Lower lobe of right lung (tissue), 2 donors: ENCODE measurements at places on chromosomes 5 and 9. TPM values are rescaled to one million over a fixed set of nuclear protein-coding genes. Genes with fewer than 3 reads are reported as not detected.

The RASGEF1C gene
- total RNA-seq = not detected

DNA sequence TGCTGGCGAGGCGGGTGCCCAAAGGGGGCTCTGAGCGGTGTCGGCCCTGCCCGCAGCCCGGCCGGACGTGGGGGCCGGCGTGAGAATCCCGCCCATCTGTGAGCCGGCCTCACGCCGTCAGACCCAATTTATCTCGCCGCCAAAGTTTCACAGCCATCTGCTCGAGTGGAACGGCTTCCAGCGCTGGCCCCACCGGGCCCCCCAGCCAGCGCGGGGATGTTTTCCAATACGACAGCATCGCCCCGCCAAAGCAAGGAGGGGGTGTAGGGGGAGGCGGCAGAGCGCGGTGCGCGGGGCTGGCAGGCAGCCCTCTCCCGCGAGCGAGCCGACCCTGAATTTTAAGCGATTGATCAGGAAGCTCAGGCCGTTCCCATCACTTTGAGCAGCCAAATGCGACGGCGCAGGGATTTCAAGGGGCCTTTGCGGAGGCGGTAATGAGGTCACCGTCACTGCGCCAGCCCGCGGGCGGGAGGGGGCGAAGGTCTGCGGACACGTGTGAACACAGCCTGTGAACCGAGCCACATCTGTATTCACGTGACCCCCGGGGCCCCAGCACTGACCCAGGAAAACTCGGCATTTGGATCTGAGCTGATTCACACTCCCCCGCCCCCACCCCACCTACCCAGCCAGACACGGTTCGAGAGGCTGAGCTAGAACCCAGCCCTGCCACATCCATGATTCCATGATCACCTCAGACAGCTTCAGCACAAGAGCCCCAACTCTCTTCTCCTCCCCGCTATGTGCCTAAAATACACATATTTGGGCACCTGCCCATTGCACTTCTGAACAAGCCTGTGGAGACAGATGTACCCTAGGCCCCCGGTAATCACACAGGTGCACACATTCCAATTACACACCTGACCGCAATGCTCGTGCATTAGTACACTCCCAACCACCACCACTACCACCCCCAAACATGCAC lies 47.8 kb upstream of the PSD2 start:
- peak; percentile 53 for DNase-seq

DNA sequence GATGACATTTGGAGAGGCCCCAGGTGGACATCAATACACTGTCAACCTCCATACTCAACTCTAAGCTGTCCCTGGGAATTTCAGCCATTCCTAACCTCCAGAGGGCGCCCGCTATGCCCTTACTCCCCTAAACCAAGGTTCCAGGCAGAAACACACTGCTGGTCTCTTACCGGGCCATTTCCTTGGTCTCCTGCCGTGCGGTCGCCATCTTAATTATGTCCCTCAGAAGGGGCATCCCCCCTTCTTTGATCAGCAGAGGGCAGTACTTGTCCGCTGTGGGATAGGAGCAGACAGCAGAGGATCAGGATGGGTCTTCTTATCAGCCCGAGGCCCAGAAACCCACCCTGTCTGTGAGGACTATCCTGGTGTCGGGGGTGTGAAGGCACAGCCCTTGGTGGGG lies 9.3 kb upstream of the ZDHHC12 start:
- DNase-seq = peak; percentile 72

GRCh38 chr5:5665225-5666075 lies 243.0 kb downstream of the ICE1 start:
- no peak for DNase-seq

- DNase-seq = no peak
Observed at GRCh38 chr5:17129093-17129849, 88.2 kb upstream of the BASP1 start.
